ENCODE measurements at places on chromosomes 2 and 18. TPM values are rescaled to one million over a fixed set of nuclear protein-coding genes. Genes with fewer than 3 reads are reported as not detected.

GRCh38 chr2:126890136-126890510 lies 8.6 kb upstream of the TEX51 start:
- no peak for DNase-seq

The SKA1 gene
- total RNA-seq, result 20.7 TPM

GRCh38 chr2:19312949-19313348 lies 45.5 kb downstream of the OSR1 start:
- no peak for DNase-seq

The PDE11A gene
- total RNA-seq, result not detected

The CCDC148 gene
- not detected for total RNA-seq

The NEB gene
- 0.05 TPM for total RNA-seq

The TSPYL6 gene
- total RNA-seq, result not detected

DNA sequence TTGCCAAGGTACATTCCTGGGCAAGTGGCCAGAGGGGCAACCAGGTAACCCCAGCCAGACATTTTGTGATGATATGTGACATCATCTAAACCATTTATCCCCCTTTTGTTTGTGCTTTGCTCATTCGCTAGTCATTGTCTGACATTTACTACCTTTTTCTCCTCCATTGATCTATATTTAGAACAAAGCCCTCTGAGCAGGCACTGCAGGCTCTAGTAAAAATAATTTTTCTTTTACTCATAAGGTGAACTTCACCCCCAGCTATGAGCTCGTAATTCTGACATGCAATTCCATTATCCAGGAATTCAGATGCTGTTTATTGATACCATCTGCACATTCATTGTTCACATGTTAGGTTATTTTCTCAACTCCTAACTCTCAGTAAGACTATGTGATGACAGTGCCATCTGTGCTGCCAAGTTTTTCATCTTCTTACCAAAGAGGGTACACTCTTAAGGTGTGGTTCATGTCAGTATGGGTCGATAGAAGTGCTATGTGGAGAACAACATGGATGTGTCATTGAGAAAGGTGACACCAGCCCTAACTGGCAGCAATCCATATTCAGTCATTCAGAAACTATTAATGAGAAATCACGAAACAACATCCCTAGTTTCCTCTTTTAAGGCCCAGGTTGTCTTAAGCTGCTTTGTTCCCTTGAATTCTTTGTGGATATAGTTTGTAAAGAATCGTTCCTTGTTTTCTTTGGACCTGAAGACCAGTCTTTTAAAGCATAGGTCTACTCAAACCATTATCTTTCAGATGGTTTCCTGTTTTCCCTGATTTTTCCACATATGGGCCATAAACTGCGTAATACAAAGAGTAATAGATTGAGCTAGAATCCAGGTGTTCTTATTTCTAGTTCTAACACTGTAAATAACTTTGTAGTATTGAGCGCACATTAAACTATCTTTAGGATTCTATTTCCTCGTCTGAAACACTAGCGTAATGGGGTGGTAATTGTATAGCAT lies 978.1 kb upstream of the CDH2 start:
- no peak for DNase-seq

The GAREM1 gene
- total RNA-seq, result not detected

The SETBP1 gene
- total RNA-seq, result 36.2 TPM

- DNase-seq, result no peak
These were observed 156.8 kb upstream of the TTC39C start for GRCh38 chr18:23857756-23858155.

DNA sequence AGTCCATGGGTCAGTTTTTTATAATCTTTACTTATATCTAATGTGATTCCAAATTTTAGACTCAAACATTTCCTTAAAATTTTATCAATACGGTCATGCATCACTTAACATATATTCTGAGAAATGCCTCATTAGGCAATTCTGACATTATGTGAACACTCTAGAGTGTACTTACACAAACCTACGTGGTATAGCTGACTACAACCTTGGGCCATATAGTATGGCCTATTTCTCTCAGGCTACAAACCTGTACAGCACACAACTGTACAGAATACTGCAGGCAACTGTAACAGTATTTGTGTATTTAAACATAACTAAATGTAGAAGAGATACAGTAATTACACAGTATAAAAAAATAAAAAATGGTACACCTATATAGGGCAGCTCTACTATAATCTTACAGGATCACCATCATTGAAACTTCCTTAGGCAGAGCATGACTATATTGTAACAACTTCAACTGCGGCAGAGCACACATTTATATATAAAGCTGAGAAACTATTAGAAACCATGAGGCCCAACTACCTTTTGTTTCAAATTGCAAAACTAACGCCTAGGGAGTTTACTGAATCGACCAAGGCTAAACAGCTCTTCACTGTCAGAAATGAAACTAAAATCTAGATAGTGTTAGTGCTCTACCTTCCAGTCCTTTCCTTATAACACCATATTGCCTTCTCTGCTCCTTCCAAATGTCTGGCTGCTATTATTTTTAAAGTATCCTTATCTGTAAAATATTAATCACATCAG lies 6.9 kb downstream of the YES1 start:
- no peak for DNase-seq

GRCh38 chr2:18752022-18752493 lies 162.7 kb upstream of the NT5C1B start:
- DNase-seq, result no peak

- DNase-seq, result peak; percentile 11
These were observed 37.5 kb downstream of the ACVR1 start for GRCh38 chr2:157838442-157839161.

DNA sequence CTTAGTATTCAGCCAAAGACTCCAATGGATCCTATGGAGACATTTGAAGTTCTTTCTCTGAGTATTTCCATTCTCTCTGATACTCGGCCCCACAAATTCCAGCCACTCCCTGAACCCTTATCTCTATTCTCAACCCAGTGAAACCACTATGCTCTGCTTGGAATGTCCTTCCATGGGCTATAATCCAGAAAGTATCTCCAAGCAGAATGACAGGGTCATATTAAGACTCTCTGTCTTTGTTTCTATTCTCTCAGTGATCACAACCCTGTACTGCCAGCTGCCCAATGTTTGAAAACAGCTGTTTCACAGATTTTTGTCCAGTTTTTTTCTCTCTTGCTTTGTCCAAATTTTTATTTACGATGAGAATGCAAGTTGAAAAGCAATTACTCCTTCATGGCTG lies 21.9 kb downstream of the CHMP3 start:
- DNase-seq, result no peak

The ARHGAP15 gene
- total RNA-seq, result 64.3 TPM

The CNTNAP5 gene
- not detected for total RNA-seq

DNA sequence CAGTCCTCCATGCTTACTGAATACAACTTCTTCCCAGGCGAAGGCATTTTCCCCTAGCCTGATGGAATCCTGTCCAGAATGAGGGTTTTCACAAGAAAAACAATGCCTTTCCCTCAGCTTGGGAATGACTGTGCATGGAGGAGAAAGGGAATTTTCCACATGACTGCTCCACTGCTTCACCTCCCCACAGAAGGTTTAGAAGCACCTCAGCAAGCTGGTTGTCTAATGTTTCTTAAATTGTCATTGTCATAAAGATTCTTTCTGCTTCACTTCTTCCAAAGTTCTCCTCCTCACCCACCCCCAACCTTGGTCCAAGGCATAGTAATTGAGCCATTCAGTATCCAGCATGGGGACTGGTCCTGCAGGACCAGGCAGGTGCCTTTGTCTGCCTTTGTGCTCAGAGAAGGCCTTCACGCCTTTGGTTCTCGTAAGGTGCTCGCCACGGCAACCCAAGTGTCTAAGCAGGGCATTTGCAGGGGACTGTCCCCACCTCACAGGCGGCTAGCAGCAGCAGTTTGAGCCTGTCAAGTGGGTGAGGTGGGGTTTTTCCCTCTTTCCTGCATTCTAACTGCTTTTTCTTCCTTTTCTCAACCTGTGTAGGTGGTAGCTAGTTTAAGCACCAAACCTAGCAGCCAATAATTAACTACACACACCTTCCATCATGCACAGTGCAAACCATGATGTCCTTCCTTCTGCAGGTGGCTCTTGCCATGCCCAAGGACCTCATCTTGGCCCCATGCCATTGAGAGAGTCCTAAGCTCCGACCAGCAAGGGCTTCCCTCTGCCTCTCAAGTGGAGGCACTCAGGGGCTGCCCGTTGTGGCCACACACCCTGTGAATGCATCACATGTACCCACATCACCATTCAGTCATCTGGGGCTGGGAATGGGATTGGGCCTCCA lies 65.7 kb upstream of the BCL2L11 start:
- no peak for DNase-seq

- no peak for DNase-seq
These were observed 225.4 kb downstream of the LOXHD1 start for GRCh38 chr18:46431522-46432171.

GRCh38 chr2:148642112-148642744 lies 2.3 kb upstream of the EPC2 start:
- DNase-seq, result no peak

DNA sequence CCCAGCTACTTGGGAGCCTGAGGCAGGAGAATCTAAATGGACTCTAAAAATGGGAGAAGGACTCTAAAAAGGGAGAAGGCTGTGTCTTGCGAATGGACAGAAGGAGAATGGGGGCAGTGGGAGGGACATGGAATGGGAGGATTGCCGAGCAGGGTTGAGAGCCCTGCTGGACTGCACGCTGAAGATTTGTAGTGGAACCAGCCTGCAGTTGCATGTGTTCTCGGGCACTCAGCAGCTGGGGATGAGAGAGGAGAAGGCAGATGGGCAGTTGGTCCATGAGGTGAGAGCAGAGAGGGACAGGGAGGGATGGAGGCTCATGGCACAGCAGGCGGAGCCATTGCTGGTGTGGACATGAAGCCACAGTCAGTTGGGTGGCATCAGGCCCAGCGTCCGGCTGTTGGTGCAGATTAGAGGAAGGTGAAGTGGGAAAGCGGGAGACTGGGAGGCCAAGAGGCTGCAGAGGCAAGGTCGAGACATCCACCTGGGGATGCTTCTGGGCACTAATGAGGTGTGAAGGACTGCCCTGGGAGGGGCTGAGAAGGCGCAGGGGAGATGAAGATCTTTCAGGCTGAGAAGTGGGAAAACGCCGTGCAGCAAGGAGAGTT lies 40.7 kb downstream of the DCDC2C start:
- no peak for DNase-seq

The GCG gene
- not detected for total RNA-seq

DNA sequence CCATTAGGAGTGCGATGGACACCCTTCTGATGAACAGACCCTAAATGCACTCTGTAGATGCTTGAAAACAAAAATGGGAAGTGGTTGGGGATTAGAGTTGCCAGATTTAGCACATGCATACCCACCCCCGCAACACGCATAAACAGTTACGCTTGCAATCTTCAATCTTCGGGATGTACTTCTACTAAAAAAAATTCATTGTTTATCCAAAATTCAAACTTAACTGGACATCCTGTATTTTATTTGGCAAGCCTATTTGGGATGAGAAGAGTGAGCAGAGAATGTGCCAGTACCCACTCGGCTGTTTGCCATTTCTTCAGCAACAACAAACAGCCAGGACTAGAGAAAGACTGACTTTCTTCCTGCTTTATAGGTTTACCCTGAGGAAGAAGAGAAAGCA lies 18.4 kb downstream of the KIAA2012 start:
- no peak for DNase-seq

DNA sequence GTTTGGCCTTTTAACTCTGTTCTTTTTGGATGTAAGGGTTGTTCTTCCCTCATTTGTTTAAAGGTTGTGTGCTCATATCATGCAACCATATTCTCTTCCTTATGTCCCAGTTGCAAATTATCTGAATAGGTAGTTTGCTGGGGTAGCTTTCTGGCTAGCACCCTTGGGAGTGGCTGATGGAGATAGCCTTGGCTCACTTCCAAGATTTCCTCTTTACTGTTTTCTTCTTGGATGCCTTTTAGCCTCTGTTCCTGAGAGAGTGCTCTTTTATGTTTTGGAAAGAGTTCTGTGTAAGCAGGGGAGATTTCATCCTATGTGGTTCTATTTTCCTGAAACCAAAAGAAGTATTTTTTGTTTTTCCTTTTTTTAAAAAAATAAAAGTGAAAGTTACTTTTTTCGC lies 25.4 kb downstream of the USP14 start:
- DNase-seq, result no peak

The GATA6 gene
- total RNA-seq, result not detected

- no peak for DNase-seq
These were observed 488.7 kb downstream of the THSD7B start for GRCh38 chr2:137254052-137254451.

Data from activated T-helper 1 cell treated with anti-CD3 and anti-CD28 coated beads, Interleukin-12 subunit alpha, Interleukin-12 subunit beta, Interleukin-2, Interleukin-4 antibody, amounts not matched to agents 30 ng/mL and 10 ng/mL and 1 ng/mL, durations not matched to agents 14 hours and 24 hours and 36 hours (primary cell).